ENCODE measurements at places on chromosomes 16 and 17. TPM values are rescaled to one million over a fixed set of nuclear protein-coding genes. Genes with fewer than 3 reads are reported as not detected.
A peak's percentile ranks its signal among the peaks of the same experiment; 100 is the strongest.

Gene FNDC8
- total RNA-seq = not detected

GRCh38 chr16:52191531-52192134 is 355.3 kb downstream of the TOX3 start:
- H3K27me3 ChIP-seq = no peaks in the 10 kb centered on the region
- no peak overlapping the region for H3K4me3 ChIP-seq

Gene NOD2
- 0.49 TPM for total RNA-seq

Gene ITGAD
- total RNA-seq = not detected

DNA sequence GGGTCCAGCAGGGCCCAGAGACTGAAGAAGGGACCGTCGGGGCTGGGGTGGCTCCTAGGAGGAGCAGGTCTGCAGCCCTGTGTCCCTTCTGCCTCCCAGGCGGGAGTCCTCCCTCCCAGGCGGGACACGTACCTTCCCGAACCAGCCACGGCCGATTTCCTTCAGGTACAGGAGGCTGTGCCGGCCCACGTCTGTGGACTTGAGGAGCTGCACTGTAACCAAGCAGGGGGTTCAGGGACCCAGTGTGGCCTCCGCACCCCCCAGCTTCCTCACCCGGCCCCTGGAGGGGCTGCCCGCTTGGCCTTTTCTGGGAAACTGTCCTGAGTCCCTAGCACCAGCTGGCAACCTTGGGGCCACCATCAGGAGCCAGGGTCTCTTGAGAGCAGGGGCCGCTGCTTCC is 37.0 kb upstream of the PVALEF start:
- no peak for DNase-seq
- H3K27ac ChIP-seq = no peak overlapping the region
- H3K4me3 ChIP-seq = no peak overlapping the region
- H3K36me3 ChIP-seq = no peaks in the 10 kb centered on the region
- no peaks in the 10 kb centered on the region for H3K27me3 ChIP-seq
- H3K4me1 ChIP-seq = no peaks in the 10 kb centered on the region

- H3K36me3 ChIP-seq = no peaks in the 10 kb centered on the region
- H3K4me3 ChIP-seq = no peak overlapping the region
- no peaks in the 10 kb centered on the region for H3K4me1 ChIP-seq
- H3K27ac ChIP-seq = no peak overlapping the region
- H3K27me3 ChIP-seq = peaks cover 5% of the 10 kb centered on the region
These were observed 394.7 kb downstream of the SOX9 start for GRCh38 chr17:72515291-72516065.

Gene AP2B1
- total RNA-seq = 150 TPM

Gene GNG13
- not detected for total RNA-seq

- peak overlapping the region; percentile 81 for H3K27ac ChIP-seq
- DNase-seq = no peak
- H3K4me3 ChIP-seq = no peak overlapping the region
- no peaks in the 10 kb centered on the region for H3K36me3 ChIP-seq
- no peaks in the 10 kb centered on the region for H3K27me3 ChIP-seq
- H3K4me1 ChIP-seq = peaks cover 20% of the 10 kb centered on the region
These were observed 2.5 kb downstream of the ITGAX start for GRCh38 chr16:31357324-31358109.

GRCh38 chr16:89330177-89330856 is 112.8 kb downstream of the ZNF778 start:
- peaks cover 87% of the 10 kb centered on the region for H3K4me1 ChIP-seq
- H3K4me3 ChIP-seq = peak overlapping the region; percentile 32
- DNase-seq = peak; percentile 51
- no peaks in the 10 kb centered on the region for H3K27me3 ChIP-seq

DNA sequence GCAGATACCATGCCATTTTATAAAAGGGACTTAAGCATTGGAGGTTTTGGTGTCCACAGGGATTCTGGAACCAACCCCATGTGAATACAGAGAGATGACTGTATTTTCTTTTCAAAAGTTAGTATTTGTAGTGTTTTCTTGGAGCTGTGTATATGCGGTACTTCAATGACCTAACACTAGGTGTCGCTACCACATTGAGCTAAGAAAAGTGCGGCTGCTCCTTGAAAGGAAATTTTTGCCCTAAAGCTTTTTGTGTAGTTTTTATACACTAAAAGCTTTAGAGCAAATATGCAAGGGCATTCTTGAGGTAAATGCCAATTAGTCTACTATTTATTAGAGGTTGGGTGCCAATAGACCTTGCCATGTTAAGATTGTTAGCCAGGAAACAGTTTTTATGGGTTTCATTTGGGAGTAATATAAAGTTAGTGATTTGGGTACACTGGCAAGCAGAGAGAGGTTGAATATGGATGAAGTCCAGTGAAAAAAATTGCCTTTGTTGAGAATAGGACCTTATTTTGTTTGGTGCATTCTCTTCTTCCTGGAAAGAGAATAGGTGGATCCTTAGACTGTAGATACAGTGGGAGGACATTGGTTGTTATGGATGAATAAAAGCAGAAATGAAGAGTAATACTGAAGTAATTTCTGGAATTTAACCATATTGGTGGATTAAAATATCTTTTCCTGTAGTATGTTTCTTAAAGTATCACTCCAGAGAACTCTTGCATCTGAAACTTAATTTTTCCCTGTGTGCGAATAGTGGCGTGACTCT is 43.3 kb downstream of the BCAS3 start:
- H3K4me1 ChIP-seq = peaks cover 7% of the 10 kb centered on the region
- H3K27me3 ChIP-seq = no peaks in the 10 kb centered on the region
- peak; percentile 16 for DNase-seq
- no peak overlapping the region for H3K27ac ChIP-seq
- H3K4me3 ChIP-seq = no peak overlapping the region

GRCh38 chr17:64063088-64063487 is 42.7 kb upstream of the ICAM2 start:
- H3K4me3 ChIP-seq = peak overlapping the region; percentile 73
- peaks cover 4% of the 10 kb centered on the region for H3K4me1 ChIP-seq

- peaks cover 47% of the 10 kb centered on the region for H3K4me1 ChIP-seq
- no peak overlapping the region for H3K27ac ChIP-seq
- H3K36me3 ChIP-seq = peaks cover 4% of the 10 kb centered on the region
- peak overlapping the region; percentile 60 for H3K4me3 ChIP-seq
- H3K27me3 ChIP-seq = no peaks in the 10 kb centered on the region
These were observed 99.9 kb downstream of the MSI2 start for GRCh38 chr17:57356153-57356718.

GRCh38 chr16:67883872-67884261 is 818 bp upstream of the NRN1L start:
- H3K27ac ChIP-seq = no peak overlapping the region
- no peaks in the 10 kb centered on the region for H3K27me3 ChIP-seq
- H3K4me3 ChIP-seq = no peak overlapping the region
- DNase-seq = peak; percentile 79
- H3K36me3 ChIP-seq = peaks cover 60% of the 10 kb centered on the region
- H3K4me1 ChIP-seq = peaks cover 7% of the 10 kb centered on the region

GRCh38 chr17:751269-752001 is 629 bp downstream of the GEMIN4 start:
- H3K4me1 ChIP-seq = peaks cover 45% of the 10 kb centered on the region
- H3K36me3 ChIP-seq = peaks cover 23% of the 10 kb centered on the region
- H3K27me3 ChIP-seq = no peaks in the 10 kb centered on the region
- H3K27ac ChIP-seq = peak overlapping the region; percentile 97

Gene CFAP97D1
- total RNA-seq = not detected

Gene TMC5
- not detected for total RNA-seq

Gene CFAP119
- total RNA-seq = 2.0 TPM

Gene NEURL4
- total RNA-seq = 74.7 TPM

DNA sequence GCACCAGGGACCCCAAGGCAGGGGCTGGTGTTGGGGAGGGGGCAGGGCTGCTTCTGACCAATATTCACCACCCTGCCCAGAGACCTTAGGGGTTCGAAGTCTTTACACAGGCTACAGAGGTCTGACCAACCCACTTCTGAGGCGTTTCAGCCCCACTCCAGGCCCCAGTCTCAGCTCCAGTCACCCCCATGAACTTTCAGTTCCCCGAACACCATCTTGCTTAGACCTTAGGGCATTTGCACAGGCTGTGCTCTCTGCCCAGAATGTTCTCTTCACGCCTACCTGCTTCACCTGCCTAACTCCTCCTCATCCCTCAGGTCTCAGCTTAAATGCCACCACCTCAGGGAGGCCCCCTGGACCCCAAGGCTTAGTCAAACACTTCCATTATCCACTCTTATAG is 25.8 kb upstream of the CPNE2 start:
- peak overlapping the region; percentile 68 for H3K27ac ChIP-seq
- DNase-seq = no peak

DNA sequence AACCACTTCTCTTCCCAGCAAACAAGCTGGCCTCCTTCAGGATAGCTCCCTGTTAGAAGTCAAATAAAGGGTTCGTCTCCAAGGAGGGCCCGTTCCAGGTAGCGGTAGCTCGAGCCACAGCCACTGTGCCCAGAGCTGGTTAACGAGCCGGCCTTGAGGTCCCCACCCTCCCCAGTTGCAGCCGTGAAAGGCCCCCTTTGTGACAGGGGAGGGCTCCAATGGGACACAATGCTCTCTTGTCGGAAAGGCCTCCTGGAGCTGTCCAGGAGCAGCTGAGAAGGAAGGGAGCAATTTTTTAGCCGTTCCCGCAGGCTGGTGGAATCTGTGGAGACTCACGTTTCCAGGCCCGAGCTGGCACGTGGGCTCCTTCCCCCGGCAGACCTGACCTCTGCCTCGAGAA is 29.9 kb upstream of the FOXF1 start:
- no peak for DNase-seq
- H3K27ac ChIP-seq = no peak overlapping the region
- H3K27me3 ChIP-seq = peaks cover 42% of the 10 kb centered on the region
- no peaks in the 10 kb centered on the region for H3K4me1 ChIP-seq
- no peaks in the 10 kb centered on the region for H3K36me3 ChIP-seq
- H3K4me3 ChIP-seq = no peak overlapping the region

GRCh38 chr17:7249830-7250229 is 1.7 kb downstream of the CTDNEP1 start:
- DNase-seq = no peak
- peaks cover 53% of the 10 kb centered on the region for H3K4me1 ChIP-seq
- no peaks in the 10 kb centered on the region for H3K36me3 ChIP-seq
- peak overlapping the region; percentile 95 for H3K27ac ChIP-seq
- peak overlapping the region; percentile 91 for H3K4me3 ChIP-seq

Gene DNAAF8
- total RNA-seq = 0.26 TPM

Gene TBC1D3I
- total RNA-seq = 1.4 TPM

- H3K27me3 ChIP-seq = no peaks in the 10 kb centered on the region
- H3K4me1 ChIP-seq = no peaks in the 10 kb centered on the region
- H3K36me3 ChIP-seq = no peaks in the 10 kb centered on the region
These were observed 86.6 kb downstream of the TBC1D16 start for GRCh38 chr17:79948945-79949655.

DNA sequence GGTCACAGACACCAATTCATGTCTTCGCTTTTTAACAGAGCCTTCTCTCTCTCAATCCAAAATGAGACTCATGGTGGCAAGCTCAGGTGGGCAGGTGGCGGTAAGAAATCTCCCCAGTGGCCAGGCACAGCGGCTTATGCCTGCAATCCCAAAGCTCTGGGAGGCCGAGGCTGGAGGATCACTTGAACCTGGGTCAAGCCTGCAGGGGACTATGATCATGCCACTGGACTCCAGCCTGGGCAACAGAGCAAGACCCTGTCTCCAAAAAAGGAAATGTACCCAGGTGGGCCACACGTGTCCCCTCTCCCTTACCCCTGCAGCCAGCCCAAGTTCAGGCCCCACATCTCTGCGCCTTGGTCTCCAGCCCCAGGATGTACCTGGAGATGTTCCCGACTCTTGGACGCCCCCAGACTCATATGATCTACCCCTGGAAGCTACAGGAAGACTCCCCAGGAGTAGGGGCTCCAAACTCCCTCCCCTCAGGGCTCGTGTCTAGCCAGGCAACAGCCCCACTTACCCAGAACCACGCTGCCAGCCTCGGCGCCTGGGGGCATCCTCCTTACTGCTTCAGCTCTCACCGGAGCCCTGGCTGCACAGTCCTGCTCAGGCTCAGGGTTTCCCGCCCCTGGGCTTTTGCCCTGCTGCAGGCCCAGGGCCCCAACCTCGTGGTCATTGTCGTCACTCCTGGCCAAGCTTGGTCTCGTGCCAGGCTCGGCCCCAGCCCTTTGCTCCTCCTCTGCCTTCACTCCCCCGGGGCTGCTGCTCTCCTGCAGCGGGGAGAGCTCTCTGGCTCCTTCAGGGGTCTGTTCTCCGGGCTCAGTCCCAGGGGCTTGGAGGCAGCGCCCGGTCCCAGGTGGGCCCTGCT is 16.2 kb downstream of the MYLK3 start:
- H3K36me3 ChIP-seq = no peaks in the 10 kb centered on the region
- no peak overlapping the region for H3K27ac ChIP-seq
- H3K4me1 ChIP-seq = no peaks in the 10 kb centered on the region
- no peak overlapping the region for H3K4me3 ChIP-seq
- H3K27me3 ChIP-seq = no peaks in the 10 kb centered on the region

DNA sequence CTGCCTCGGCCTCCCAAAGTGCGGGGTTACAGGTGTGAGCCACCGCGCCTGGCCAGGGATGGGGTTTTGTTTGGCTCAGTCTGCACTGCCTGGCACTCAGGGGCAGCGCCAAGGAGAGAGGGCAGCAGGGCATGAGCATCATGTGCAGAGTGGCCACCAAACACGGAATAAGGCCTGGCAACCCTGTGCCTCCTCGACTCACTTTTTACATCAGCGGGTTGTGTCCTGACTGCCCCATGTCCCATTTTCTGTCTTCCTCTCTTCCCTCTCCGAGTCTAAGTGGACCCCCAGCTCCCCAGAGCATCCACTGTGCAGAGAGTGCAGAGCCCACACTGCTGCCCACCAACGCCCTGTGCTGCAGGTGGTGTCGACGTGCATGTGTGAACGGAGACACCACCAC is 18.2 kb upstream of the TRAP1 start:
- H3K4me1 ChIP-seq = peaks cover 6% of the 10 kb centered on the region
- no peak for DNase-seq
- no peak overlapping the region for H3K27ac ChIP-seq
- H3K36me3 ChIP-seq = no peaks in the 10 kb centered on the region
- H3K27me3 ChIP-seq = no peaks in the 10 kb centered on the region
- no peak overlapping the region for H3K4me3 ChIP-seq

Data from naive thymus-derived CD8-positive, alpha-beta T cell (primary cell).